Caudate nucleus (tissue), 63 donors: ENCODE measurements at places on chromosomes 12 and 14.

DNA sequence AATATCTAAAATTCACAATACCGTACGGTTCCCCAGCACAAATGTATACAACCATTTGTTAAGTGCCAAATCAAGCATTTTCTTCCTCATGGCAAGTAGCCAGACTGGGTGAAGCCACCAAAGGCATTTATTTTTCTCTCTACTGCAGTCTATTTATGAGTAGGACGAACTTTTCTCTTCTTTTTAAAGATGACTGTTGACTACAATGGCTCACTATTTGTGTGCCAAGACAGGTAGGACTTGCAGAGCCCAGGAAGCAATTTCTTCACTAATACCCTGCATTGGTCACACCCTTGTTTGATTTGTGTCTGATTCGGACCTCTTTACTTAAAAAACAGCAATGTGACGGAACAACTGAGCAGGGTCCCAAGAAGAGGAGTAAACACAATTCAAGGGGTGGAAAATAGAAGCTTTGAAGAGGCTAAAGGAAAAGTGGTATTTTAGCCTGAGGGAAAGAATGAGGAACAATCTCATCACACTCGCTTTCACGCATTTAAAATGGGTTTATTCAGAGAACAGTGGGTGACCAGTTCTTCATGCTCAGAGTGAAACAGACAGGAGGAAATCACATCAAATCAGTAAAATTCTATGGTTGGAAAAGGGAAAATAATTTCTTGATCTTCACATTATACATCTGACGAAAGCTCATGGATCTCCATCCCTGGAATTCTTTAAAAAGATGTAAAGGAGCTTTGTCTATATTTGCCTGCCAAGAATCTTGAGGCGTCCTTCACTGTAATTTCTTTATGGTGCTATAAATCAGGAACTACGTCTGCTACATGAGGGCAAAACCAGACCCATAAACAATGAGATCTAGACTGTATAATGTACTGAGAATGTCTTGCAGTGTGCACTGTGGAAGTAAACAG lies 183.8 kb downstream of the PPM1H start:
- DNase-seq: no peak

- DNase-seq: no peak
These were observed 6.4 kb downstream of the ADGRD1 start for GRCh38 chr12:130960058-130960457.

DNA sequence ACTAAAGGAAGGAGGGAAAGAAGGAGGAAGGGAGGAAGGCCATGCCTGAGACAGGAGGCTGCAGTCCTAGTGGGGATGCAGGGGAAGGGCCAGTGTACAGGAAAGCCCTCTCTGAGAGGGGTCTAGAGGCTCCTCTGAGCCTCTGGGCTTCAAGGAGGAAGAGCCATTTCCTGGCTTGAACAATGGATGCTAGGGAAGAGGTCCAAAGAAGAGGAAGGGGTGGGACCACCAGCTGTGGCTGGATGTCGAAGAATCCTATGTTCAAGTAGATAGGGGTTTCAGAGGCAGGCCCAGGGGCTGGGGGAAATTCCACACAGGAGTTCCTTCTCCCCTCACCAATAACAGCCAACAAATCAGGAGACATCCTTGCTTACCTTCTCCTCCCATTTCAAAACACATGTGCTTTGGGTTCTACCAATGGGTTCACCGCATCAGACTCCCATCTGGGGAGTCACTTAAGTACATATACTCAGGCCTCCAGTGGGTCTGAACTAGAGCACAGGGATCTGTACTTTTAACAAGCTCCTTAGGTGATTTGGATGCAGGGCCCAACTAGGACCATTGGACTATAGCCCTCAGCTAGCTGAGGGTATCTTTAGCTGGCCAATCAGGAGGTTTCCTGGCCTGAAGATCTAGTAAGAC lies 32.4 kb downstream of the PRPF40B start:
- no peak for DNase-seq

DNA sequence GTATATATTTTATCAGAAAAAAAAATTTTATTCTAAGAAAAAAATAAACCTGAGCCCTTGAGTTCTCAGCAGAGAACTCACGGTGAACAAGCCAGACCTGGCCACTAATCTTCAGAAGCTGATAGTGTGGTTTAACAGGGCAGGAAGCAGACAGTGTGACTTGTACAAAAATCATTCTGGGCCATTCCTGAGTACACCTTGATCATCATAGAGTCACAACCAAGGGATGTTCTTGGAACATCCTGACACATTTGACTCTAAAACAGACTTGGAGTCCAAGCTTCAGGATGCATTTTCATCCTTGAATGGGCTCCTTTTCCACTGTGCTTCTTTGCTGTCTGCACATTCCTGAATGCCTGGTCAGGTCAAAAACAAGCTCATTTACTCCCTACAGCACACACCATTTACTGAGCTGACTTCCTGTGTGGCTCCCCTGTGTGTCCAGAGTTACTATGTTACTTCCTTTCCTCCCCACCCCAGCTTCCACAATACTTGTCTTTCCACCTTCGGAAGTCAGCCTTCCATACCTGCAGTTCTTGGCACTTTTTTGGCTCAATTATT lies 112.0 kb downstream of the ANO6 start:
- DNase-seq: no peak

DNA sequence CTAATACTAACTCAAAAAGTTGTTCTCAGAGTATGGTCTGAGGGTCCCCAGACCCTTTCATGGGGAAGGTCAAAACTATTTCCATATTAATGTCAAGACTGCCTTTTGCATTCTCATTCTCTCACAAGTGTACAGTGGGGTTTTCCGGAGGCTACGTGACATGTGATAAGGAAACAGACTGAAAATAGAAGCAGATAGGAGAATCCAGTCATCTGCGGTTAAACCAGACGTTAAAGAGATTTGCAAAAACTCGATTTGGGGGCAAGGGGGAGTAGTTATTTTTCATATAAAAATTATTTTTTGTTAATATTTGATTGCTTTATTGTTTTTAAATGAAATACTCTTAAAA lies 1.0 kb upstream of the NAP1L1 start:
- no peak for DNase-seq

GRCh38 chr12:4771960-4772566 lies 51.9 kb downstream of the GALNT8 start:
- no peak for DNase-seq

DNA sequence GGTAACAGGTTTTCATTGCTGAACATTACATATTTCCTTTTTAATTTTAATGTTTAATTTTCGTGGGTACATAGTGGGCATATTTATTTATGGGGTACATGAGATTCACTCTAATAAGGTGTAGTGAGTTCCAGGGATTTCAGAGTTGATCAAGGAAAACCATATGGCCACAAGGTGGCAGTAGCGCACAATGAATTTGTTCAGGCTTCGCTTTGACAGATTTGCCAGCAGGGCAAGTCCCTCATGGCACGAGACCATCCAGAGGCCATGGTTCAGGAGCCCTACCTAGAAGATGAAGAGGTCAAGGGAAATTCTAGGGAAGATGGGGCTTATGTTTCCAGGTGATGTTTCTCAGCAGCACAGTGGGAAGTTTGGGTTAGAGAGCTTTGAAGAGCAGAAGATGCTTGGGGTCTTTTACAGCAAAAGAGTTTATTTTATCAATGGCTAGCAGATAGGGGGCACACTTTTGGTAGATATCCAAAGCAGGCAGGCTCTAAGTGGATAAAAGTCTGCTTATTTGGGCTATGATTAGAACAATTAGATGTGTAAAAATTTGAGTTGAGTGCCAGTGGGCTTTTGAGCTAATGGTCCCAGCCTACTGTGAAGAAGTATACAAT lies 1004.4 kb downstream of the AACS start:
- no peak for DNase-seq

- DNase-seq: no peak
These were observed 14.0 kb upstream of the C1S start for GRCh38 chr12:7046383-7047105.

GRCh38 chr14:98758440-98758839 lies 513.6 kb downstream of the BCL11B start:
- no peak for DNase-seq

DNA sequence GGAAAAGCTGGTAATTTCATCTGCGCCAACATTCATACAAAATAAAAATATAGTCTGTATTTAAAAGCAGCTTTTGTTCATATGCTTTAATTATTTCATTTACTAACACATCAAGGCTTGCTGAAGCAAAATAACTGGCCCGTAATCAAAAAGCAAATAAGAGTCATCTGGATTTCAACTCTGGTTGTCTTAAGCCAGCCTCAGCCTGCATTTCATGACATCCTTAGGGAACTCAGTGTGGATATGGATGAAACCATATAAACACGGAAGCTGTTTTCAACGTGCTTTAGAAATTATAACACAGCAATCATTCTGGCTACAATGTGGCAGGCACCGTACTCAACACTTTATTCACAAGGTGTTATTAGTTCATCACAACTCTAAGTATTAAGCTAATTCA lies 852 bp downstream of the COX16 start:
- no peak for DNase-seq

GRCh38 chr12:60093428-60093827 lies 497.6 kb downstream of the SLC16A7 start:
- no peak for DNase-seq

- no peak for DNase-seq
These were observed 314.5 kb upstream of the GARIN6 start for GRCh38 chr12:99332936-99333591.

DNA sequence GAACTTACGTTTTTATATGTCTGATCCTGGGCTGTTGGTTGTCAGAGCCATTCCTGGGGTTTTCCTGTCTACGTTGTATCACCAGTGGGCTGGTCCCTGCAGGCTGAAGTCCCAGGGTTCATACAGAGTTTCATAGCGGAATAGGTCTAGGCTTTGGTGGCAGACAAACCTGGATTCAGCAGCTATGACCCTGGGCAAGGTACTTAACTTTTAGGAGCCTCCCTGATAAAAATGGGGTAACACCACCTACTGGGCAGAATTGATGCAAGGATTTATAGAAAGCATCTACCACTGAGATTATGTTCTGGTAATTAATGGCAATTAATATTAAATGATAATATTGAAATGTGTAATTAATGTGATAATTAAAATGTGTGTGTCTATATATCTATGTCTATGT lies 141.2 kb downstream of the SYNE2 start:
- no peak for DNase-seq

DNA sequence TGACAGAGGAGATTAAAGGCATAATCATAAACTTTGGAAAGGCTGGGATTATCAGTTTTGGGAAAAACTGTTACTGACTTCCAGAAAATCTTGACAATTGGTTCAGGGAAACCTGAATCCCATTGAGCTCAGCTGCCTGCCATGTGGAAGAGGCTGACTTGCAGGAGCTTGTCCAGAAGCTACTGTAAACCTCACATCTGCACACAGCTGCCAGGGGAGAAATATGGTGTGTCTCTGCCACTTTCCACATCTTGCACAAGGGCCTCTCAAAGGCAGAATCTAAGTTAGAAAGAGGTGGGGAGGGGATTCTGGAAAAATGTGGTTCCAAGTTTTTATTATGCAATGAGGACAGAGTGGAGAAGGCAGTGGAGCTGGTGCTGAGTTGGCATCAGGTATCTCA lies 8.7 kb upstream of the BHLHE41 start:
- DNase-seq: no peak

GRCh38 chr12:110310763-110311162 lies 29.7 kb downstream of the ATP2A2 start:
- DNase-seq: no peak

- DNase-seq: no peak
These were observed 243.7 kb downstream of the DACT1 start for GRCh38 chr14:58881433-58881832.

DNA sequence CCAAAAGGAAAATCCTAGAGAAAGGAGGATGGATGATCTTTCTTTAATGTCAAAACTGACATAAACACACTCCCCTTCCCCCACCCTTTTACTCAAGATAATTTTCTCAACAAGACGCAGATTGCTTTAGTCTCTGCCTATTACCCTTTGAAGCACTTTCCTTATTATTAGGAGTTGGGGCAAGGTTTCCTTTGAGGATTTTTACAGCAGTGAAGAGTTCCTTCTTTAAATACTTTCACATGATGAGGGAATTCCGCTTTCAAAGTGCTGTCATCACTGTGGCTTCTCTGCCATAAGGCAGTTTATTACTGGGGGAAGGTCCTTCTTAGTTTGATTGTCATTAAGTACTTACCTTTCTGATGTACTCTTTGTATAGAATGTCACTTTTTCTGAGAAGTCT lies 172.1 kb downstream of the MSRB3 start:
- no peak for DNase-seq

- DNase-seq: no peak
These were observed 279.9 kb downstream of the RPS29 start for GRCh38 chr14:49306152-49306751.

DNA sequence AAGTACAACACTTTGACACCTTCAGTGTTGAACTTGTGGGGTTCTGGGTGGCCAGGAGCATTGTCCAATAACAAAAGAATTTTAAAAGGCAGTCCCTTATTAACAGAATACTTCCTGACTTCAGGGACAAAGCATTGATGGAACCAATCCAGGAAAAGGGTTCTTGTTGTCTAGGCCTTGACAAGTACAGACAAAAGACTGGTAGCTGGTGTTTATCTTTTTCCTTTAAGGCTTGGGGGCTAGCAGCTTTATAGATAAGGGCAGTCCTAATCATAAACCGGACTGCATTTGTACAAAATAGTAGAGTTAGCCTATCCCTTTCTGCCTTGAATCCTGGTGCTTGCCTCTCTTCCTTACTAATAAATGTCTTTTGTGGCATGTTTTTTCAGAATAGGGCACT lies 27.4 kb downstream of the FAM177A1 start:
- no peak for DNase-seq

DNA sequence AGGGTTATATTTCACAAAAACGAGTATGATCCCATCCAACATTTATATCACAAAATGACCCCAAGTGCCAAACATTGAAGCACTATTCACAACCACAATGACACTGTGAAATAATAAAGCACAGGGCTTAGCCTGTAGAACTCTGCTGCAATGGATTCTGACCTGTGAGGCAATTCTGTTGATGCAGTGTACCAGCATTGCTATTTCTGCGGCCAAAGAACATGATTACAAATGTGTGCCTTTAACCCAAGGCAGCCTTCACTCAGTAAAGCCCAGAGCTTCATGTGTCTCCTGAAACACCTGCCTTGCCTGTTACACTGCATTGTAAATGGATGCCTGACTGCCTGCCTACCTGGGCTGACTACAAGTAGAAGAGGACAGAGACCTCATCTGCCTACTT lies 158.0 kb downstream of the PPM1H start:
- no peak for DNase-seq

DNA sequence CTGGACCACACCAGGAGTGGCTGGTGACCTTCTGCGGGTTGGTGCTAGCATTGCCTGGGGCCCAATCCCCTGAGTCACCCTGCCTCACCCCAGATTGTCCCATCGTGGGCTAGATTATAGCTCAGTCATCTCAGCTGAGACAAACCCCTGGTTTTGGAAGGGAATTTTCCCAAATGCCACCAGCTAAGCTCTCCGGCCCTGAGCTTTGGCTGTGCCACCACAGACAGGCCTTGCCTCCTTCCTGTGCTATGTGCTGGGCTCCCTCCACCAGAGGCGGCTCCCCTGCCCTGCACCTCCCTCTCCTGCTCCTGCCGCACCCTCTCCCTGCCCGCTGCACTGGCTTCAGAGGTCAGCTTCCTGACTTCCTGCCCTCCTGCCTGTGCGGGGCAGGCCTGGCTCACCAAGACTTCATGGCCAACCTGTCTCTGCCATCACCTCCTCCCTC lies 196.3 kb downstream of the TSPAN9 start:
- DNase-seq: no peak

GRCh38 chr12:52907092-52907810 lies 2.4 kb upstream of the KRT8 start:
- no peak for DNase-seq

- DNase-seq: no peak
These were observed 1.8 kb downstream of the KITLG start for GRCh38 chr12:88578276-88579160.
